ENCODE measurements at places on chromosomes 4 and X.
A peak's percentile ranks its signal among the peaks of the same experiment; 100 is the strongest.

DNA sequence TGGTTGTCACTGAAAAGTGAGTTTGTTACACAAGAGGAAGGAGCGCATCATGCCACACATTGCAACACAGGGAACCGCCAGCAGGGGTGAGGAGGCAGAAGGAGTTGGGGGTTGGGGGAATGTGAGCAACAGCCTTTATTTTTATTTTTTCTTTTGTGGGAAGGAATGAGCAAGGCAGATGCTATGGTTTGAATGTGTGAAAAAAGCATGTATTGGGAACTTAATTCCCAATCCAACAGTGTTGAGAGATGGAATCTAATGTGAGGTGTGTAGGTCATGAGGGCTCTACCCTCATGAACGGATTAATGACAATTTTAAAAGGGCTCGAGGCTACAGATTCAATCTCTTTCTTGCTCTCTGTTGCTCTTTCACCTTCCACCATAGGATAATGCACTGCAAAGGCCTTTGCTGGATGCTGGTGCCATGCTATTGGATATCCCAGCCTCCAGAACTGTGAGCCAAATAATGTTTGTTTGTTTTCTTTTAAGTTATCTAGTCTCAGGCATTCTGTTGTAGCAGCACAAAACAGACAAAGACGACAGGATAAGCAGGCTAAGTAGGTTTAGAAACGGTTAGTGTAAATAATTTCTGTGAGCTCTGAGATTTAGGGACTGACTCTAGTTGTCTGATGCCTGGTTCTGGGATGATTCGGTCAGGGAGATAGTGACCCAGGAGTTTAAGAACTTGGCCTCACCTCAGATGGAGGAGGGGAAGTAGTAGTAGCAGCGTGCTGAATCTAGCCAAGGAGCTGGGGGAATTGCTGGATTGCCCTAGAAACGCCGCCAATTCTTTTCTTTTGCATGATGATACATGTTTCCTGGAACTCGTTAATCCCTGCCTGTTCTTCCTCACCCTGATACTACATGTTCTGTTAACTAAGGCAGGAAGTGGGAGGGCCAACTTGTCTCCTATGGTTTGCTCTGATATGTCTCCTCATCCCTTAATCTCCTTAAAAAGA lies 156.6 kb upstream of the CTSO start:
- no peak for DNase-seq

GRCh38 chrX:30690330-30690729 lies 37.1 kb downstream of the GK start:
- no peak for DNase-seq

DNA sequence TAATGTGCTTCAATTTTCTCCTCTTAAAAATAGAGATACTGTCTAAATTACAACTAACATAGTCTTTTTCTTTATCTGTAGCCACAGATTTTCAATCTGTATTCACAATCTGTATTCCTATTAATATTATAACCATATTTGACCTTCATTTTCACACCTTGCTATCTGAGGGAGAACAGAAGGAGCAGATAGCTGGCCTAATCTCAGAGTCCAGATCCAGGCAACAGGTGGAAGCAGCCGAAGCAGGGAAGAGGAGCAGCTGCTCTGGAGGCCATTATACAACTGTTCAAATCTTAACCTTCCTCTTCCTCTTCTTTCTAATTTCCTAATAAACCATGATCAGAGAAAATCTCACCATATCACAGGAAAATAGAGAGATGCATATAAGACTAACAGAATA lies 14.2 kb downstream of the SEPSECS start:
- no peak for DNase-seq

GRCh38 chr4:113053883-113054282 lies 4.4 kb downstream of the ANK2 start:
- no peak for DNase-seq

- no peak for DNase-seq
Observed at GRCh38 chr4:52837716-52838558, 24.2 kb upstream of the RASL11B start.

GRCh38 chrX:100207331-100208024 lies 202.6 kb downstream of the PCDH19 start:
- no peak for DNase-seq

- no peak for DNase-seq
Observed at GRCh38 chrX:129720741-129721140, 18.0 kb upstream of the XPNPEP2 start.

- DNase-seq = no peak
Observed at GRCh38 chr4:125801924-125802323, 487.2 kb downstream of the FAT4 start.

DNA sequence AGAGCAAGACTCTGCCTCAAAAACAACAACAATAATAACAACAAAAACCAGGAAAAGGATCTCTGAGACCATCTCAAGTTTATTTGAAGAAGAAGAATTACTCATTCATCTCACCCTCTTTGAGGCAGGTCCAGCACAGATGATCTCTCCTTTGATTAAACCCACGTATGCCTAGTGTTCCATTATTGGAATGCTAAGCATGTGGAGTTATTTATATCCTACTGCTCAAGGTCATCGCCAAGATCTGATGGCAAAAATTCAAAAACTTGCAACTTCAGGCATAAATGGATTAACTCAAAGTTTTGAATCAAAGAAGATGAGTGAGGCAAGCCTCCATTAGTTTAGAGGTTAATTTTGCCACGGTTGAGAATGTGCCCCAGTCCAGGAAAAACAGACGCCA lies 184.2 kb downstream of the DHRSX start:
- DNase-seq = no peak

- no peak for DNase-seq
Observed at GRCh38 chrX:66676413-66676812, 37.5 kb upstream of the EDA2R start.

GRCh38 chrX:26373829-26374228 lies 157.9 kb downstream of the MAGEB5 start:
- no peak for DNase-seq

DNA sequence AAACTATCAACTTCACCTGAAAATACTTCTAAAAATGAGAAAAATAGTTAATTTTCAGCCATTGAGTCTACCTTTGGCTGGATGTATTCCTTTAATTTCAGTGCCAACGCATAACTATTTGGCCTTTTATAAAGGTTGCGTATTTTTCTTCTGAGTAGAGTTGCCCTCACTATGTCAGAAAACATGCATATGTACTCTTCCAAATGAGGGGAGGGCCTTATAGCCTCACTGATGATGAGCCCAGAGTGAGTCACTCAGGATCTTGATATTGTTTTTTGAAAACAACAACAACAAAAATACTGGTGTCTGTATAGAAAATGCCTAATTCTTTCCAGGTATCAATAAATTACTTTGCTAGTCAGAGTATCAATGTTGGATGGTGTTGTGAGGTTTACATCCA lies 349.3 kb downstream of the FBXO8 start:
- DNase-seq = no peak

DNA sequence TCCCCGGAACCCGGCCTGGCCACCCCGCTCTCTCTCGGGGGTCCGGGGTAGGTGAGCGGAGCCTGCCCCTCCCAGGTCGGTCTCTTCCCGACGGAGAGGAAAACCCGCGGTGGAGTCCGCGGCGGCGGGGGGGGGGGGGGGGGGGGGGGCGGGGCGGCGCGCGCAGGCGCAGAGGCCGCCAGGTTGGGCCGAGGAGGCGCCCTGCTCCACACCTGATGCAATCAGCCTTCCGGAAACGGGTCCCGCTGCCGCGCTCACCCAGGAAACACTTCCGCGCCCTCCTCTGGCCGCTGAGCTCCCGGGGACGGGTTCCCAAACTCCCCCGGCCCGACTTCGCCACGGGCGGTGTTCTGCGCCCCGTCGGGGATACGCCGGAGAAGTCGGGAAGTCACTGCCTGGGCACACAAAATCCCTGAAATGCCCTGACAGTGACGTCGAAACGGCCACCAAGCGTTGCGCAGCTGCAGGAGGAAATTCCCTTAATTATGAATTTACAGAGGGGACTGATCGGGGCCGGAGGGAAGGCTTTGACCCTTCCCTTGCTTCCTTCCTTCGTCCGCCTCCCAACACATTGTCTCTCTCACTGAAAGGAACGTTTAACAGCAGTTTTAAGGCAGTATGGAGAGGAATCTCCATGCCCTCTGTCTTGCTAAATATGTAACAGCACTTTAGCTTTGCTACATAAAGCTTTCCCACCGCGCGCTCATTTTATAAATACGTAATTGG lies 2.1 kb upstream of the APBB2 start:
- DNase-seq = no peak

- DNase-seq = no peak
Observed at GRCh38 chrX:23503835-23504539, 163.3 kb upstream of the PRDX4 start.

- DNase-seq = peak; percentile 85
Observed at GRCh38 chrX:72100824-72101351, 30.8 kb downstream of the RTL5 start.

- DNase-seq = no peak
Observed at GRCh38 chr4:122739174-122739573, 6.7 kb downstream of the BBS12 start.

DNA sequence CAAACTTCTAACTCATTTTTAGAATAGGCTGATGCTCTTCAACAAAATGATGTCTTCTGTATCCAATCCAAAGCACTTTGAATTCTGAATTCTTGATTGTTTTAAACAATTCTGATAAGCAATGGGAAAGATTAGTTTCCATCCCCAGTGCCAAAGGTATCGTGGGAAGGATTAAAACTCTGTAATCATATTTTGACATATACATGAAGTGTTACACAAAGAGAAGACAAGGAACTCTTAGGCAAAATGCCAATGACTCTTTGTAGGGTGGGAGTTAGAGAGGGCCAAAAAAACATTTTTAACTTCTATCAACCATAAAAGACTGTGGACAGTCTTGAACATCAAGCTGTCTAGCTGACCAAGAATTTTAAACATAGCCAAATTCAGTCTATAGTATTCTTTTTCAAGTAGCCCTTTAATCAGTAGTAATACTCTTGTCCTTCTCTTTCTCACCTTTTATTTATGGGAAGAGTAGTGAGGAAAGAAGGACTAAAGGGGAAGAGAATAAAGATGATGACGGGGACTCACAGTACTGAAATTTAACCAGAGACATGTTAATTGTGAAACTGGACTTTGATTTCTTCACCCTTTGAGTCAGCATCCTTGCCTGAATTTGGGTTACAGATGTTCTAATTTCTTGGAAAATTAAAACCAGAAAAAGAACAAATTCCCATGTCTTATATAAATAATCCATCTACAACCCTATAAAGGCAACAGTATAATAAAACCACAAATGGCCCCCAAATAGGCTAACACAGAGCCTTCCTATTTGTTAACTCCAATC lies 51.8 kb upstream of the VEGFD start:
- DNase-seq = no peak

- DNase-seq = no peak
Observed at GRCh38 chr4:142519342-142519741, 326.8 kb downstream of the INPP4B start.

DNA sequence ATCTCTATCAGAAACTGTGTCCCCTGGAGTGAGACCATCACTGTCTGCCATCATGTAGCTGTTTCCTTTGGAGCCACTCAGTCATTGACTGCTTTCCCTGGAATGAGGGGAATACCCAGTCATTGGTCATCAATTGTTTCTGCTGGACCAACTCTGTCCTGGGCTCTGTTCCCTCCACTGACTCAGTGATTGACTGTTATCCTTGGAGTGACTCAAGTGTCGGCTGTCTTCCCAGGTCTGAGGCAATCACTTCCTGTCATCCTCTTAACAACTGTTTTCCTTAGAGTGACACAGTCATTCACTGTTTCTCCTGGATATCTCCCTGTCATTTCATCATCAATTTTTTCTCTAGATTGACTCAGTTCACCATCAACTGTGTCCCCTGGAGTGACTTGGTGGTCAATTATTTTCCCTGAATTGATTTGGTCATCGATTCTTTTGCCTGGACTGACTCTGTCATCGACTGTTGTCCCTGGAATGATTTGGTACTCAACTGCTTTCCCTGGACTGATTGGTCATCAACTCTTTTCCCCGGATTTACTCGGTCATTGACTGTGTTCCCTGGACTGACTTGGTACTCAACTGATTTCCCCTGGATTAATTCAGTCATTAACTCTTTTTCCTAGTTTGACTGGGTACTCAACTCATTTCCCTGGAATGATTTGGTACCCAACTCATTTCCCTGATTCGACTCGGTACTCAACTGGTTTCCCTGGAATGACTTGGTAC lies 327.9 kb upstream of the VCX start:
- no peak for DNase-seq

- DNase-seq = no peak
Observed at GRCh38 chr4:108777388-108777787, 14.5 kb upstream of the ETNPPL start.

DNA sequence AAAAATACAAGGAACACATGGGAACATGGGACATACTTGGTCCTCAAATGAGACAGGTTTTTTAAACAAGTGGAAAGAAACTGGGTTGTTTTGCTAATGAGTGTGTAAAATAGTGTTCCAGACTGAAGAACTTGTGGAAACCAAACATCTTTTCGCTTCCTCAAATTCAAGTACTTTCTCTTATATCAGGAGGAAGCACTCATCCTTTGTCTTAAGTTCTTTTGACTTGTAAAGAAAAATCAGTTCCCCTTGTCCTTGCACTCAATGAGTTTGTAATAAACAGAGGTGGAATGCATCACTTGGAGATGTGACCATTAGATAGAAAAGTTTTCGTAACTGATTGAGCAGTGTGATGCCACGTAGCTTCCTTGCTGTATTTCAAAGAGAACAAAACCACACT lies 101.1 kb downstream of the PHOX2B start:
- DNase-seq = no peak

GRCh38 chr4:23789762-23790161 lies 100.1 kb downstream of the PPARGC1A start:
- no peak for DNase-seq

DNA sequence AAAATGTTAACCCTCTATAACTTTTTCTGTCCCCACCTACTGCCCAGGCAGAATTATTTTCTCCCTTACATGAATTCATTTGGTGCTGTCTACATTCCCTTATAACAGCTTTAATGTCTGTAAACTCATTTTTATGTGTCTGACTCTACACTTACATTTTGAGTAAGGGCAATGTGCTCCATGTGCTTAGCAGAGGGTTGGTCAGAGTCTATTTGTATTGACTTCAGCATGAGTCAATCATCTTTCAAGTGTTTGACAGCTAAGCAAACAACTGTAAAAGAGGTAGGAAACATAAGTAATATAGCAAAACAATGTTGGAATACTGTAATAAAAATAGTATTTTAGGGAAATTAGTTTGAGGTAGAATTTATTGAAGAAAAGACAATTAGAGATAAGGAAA lies 6.3 kb downstream of the IL15 start:
- no peak for DNase-seq

DNA sequence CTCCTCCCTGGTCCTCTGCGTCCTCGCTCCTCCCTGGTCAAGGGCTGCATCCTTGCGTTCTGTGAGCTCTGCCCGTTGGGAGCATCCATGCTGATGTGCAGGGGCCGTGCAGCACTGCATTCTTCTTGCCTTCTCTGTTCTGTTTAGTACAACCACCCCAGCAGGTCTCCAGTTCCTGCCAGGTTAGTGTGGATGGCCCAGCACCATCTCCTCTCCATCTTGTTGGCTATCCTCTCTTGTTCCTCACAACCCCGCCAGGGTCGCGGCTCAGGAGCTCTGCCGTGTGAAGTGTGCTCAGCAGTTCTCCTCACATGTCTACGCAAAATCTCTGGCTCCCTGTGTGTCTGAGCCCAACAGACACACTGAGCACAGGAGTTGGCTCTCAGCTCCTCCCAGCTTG lies 10.4 kb upstream of the MAEA start:
- no peak for DNase-seq

- no peak for DNase-seq
Observed at GRCh38 chr4:189279188-189279587, 661.5 kb upstream of the FRG1 start.

Data from CD4-positive, alpha-beta T cell treated with Interleukin-2 at 100 ng/mL for 4 hours (primary cell).